Ammon's horn (tissue), 1 donor: ENCODE measurements at places on chromosomes 3 and 15.

DNA sequence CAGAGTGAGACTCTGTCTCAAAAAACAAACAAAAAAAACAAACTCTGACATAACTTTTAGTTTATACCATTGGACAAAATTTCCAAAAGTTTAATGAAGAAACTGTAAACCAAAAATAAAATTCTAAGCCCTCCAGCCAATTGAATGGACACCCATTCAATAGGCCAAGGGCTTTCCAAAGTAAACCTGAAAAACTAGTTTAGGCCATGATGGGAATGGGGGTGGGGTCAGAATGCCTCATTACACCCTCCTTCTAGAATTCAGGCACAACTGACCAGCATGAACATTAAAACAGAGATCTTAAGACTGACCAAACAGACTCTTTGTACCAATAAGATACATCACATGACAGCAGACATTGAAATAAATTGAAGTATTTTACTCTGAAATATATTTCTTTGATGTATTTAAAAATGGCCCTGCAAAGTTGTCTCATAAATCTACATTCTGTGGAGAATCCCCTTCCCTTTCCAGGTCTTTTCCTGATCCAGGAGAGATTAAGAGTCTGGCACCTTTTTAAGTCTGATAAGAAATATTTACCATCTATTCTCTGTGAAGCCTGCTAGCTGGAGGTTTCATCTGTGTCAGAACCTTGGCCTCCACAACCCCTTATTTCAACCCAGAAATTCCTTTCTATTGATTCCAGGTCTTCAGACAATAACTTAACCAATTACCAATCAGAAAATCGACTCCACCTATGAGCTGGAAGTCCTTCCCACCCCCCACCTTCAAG lies 15.7 kb downstream of the THOC7 start:
- no peak for DNase-seq

DNA sequence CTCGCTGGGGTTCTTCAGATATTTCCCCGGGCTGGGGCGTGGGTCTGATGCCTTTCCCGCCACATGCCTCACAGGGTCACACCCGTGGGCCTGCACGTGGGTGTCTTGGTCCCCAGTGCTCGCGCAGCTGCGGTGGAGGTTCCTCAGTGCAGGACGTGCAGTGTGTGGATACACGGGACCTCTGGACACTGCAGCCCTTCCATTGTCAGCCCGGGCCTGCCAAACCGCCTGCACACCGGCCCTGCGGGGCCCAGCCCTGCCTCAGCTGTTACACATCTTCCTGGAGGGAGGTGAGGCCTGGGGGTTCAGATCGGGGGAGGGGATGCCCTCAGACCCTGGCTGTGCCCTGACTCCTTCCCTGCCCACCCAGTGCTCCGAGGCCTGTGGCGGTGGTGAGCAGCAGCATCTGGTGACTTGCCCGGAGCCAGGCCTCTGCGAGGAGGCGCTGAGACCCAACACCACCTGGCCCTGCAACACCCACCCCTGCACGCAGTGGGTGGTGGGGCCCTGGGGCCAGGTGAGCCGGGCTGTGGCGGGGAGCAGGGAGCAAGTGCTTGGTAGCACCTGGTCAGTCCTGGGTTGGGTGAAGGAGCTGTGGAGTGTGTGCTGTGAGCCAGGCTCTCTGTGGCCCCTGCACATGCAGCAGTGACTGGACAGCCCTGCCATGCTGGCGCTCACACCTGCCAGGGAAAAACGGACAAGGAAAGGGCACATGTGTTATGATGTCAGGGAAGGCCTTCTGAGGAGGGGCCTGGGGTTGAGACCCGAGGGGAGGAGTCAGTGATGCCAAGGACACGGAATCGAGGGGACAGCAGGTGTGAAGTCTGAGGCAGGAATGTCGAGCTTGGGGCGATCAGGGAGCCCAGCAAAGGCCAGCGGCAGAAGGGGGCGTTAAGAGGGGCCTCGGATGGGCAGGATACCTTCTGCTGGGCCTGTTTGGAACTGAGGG lies 88.9 kb downstream of the TBC1D2B start:
- DNase-seq, result no peak

DNA sequence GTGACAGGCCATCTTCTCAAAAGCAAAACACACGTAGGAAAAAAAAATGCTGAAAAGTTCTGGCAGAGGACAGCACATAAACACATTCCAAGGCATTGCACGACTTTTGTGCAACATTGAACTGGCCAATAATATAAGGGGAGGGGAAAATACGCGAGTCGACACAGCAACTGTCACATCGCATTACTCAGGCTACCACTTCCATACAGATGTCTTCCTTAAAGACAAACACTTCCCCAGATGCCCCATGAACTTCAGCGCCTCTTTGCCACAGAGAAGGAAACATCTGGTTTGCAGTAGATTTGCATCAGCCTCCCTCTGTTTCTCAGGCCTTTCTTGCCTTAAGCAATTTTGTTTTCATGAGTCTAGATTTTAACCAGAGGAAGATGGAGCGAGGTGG lies 144.4 kb upstream of the IGF1R start:
- DNase-seq, result no peak

GRCh38 chr3:37862903-37863815 lies 1.5 kb downstream of the CTDSPL start:
- peak; percentile 62 for DNase-seq

DNA sequence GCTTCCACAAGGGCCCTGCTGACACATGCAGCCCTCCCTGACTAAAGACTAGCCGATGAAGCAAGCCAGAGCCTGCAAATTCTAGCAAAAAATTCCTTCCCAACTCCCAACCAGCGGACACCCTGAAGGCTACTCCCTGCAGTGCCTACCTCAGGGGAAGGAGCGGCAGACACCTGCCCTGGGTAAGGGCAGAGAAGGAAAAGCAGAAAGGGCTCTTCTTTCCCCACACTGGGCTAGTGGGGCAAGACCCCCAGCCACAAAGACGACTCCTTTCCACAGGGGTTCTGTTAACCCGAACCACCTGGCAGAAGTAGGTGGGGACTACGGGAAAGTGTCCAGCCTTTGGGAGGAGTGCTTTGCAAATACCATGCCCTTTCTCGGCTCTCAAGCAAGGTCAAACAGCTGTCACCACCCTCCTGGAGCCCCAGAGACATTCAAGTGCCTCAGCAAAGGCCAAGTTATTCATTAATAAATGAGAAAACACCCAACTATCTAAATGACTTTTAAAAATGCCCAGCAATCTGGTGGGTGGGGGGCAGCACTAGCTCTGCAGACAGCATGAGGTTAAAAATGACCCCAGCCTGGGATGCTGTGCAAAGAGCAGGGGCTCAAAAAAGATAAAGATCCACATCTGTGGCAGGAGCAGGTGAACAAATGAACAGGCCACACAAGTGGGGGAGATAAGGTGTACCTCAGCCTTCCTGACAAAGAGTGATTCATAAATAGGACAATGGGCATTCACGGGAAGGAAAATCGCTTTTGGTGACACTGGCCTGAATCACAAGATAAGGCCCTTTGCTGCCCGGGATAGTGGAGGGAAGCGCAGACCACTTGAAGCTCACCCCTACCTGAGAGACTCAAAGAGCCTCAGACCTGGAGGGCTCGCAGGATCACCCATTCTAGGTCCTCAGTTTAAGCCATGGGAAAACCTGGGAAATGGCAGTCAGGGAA lies 33.0 kb downstream of the CCDC12 start:
- DNase-seq, result no peak

GRCh38 chr3:122915300-122916055 lies 112.1 kb downstream of the SEMA5B start:
- DNase-seq, result no peak

- no peak for DNase-seq
Observed at GRCh38 chr15:70202756-70203155, 105.0 kb upstream of the TLE3 start.

GRCh38 chr3:8070011-8070410 lies 431.6 kb upstream of the LMCD1 start:
- DNase-seq, result no peak

DNA sequence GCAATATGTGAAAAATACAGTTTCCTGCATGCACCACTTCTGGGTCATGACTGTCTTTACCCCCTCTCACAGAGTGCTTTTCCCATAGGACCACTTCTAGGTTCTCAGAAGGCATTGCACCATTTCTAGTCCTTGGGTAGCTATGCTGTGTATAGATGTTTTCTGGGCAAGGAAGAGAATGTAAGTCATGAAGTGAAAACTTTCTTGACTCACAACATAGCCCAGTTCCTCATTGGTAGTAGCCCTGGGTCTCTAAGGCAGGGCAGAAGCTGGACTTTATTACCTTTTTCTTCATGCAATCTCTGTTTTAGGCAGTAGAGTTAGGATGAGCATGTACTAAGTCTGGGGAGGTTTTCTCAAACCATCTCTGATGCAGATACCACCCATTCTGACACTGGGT lies 203.1 kb downstream of the EPHB1 start:
- DNase-seq, result no peak

DNA sequence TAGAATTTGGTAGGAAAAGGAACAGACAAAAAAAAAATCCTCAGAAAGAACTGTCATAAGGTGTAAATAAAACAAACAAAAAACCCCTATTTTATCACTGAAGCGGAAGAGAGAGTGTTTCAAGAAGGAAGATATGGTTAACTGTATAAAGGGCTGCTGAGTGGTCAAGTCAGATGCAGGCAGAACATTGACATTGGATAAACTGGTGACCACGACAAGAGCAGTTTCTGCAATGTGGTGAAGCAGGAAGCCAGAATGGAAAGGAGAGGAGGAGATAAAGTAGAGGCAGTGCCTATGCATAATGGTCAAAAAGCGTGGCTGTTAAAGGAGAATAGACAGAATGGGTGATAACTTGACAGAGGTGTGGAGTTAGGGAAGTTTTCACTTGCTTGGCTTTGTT lies 75.3 kb downstream of the CYP19A1 start:
- DNase-seq, result peak; percentile 43

GRCh38 chr15:96870580-96870979 lies 540.1 kb downstream of the NR2F2 start:
- no peak for DNase-seq

GRCh38 chr15:47404877-47405276 lies 312.4 kb upstream of the SEMA6D start:
- DNase-seq, result no peak

DNA sequence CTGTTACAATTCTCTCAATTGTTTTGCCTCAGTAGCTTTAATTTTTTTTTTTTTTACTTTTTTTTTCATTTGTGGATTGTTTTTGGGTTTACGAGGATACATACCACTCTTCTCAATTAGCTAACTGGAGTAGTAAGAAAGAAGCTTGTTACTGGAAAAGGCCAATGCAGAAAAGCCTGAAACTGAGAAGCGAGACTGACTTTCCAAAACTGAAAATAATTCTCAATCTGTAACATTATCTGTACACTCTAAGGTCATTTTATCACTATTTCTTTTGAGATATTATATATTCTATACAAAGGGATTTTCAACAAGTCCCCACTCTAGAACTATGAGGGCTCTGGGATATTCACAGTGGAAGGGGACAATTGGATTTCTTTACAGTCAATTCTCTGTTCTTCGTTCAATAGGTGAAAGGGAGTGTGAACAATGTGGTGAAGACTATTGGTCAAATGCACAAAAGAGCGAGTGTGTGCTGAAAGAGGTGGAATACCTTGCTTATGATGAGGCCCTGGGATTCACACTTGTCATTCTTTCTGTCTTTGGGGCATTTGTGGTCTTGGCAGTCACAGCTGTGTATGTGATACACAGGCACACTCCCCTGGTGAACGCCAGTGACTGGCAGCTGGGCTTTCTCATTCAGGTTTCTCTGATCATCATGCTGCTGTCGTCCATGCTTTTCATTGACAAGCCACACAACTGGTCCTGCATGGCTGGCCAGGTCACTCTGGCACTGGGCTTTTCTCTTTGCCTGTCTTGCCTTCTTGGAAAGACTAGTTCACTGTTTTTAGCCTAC lies 83.9 kb upstream of the KCNAB1 start:
- DNase-seq, result no peak
